ENCODE measurements at places on chromosomes 12 and 14.

DNA sequence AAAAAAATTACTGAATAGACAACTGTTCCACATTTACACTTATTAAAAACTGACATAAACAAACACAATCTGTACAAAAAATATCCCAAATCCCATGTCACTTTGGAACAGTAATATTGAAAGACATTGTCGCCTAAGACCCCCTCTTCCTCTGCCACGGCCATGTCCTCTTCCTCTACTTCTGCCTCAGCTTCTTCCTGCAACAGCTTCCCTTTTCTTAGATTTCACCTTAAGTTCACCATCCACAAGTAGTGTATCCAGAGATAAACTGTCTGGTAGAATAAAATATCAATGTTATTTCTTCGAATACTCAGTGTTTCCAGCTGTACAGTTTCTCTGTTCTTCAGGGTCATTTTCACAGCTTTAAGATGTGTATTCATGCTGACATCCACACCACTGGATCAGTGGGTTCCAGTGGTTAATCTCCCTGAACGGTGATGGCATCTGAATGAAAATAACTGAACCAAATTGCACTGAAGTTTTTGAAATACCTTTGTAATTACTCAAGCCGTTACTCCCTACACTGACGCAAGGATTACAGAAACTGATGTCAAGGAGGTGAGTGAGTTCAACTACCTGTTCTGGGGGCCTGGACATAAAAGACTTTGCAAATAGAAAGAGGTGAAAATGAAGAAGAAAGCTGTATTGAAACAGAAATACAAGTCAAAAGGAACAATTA is 208.5 kb downstream of the C12orf50 start:
- DNase-seq, result no peak

- DNase-seq, result no peak
Observed at GRCh38 chr12:12919666-12920435, 28.5 kb downstream of the GPRC5A start.

DNA sequence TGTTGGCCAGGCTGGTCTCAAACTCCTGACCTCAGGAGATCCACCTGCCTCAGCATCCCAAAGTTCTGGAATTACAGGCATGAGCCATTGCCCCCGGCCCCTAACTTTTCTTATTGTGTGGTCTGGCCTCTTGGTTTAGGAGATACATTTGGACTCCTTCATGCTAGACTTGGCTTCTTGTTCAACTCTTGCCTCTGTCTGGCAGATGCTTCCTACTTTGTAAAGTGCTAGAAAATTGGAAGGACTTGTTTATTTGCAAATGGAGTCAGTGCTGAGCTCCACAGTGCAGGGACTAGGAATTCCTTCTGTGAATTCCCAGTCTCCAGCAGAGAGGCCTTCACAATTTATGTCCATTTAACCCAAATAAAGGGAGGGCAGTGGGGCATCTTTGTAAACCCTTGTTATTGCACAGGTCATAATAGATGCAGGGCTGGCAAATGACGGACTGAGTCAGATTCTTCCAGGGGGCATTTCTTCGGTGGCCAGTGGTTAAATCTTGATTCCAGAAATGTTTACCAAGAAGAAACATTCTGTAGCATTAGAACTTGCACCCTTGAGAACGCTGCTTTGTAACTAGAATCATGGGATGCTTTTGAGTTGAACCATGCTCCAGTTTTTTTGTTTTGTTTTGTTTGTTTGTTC is 73.8 kb upstream of the TBX3 start:
- no peak for DNase-seq

- DNase-seq, result peak; percentile 46
Observed at GRCh38 chr12:51318846-51319599, 5.0 kb downstream of the BIN2 start.

DNA sequence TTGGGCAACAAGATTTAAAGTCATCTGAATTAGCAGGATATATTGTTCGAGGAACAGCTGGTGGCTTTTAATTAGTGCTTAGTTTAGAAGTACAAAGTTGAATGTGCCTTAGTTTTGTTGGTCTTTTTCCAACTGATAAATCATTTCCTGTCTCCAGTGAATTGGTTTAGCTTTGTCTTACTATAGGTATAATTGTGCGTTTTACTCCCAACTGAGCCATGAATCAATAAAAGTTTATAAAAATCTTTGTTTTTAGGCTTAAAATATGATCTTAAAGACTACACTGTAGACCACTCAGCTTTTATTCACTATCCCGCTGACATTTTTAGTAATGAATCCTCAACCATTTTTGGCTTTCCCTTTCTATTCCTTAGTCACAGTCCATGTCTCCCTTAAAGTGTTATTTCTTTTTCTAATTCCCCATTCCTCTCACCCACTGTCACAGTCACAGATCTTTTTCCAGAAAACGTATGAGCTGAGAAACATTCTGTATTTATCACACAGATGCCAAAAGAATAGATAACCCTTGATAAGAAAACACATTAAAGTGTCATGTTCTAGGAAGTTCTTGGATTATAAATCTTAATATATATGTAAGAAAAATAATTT is 34.0 kb upstream of the ALG10 start:
- no peak for DNase-seq

DNA sequence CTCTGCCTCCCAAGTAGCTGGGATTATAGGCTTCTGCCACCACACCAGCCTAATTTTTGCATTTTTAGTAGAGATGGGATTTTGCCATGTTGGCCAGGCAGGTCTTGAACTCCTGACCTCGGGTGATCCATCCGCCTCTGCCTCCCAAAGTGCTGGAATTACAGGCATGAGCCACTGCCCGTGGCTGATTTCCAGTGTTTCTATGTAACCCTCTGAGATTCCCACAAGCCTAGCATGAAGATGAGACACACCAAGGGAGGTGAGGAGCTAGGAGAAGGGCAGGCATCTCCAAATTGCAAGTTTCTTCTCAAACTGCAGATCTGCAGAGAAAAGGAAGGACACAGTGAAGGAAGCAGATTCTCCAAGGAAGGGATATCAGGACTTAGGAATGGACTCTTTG is 125.0 kb downstream of the CACNA1C start:
- no peak for DNase-seq

DNA sequence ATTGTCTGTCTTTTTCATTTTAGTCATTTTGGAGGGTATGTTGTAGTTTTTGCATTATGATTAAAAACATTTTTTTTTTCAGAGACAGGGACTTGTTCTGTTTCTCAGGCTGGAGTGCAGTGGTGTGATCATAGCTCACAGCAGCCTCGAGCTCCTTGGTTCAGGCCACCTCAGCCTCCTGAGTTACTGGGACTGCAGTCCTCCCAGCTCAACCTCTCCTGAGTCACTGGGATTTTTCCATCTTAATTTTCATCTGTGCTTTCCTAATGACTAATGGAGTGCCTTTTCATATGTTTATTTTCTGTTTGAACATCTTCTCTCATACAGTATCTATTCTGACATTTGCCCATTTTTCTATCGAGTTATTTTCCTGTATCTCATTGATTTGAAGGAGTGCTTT is 52.6 kb downstream of the DYRK2 start:
- no peak for DNase-seq

DNA sequence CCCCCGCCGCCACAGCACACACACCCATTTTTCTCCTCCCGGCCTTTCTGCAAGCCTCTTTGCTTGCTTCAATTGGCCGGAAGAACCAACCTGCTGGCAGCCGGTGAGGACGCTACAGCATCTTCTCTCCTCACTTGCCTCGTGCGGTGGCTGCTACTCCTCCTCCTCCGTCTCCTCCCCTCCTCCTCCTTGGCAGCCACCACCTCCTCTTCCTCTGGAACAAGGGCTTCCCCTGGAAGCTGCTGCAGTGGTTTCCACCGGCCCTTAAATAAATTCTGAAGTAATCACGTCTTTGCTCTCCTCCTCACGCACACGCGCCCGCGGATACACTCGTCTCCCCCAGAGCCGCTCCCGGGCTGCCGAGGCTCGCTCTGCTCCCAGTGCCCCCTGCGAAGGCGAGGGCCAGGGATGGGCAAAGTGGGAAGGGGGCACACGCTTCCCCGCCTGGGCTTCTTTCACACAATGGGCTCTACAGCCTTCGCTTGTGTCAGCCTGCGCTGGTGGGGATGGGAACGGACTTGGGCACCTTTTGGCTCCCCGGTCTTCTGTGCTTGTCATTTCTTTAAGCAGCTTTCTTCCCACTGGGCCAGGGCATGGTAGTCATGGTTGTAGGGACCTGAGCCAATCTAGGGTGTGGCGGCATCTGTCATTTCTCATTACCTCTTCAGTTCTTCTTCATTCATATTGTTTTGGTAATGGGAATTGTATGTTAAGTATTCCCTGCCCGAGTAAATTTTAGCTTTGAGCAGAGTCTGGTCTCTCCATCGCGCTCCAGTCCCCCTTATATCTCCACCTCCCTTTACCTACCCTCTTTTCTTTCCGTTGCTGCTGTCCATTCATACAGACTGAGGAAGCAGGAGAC is at the start of gene PPFIA2:
Gene PPFIA2, minus strand, starts transcription at position 161 of the 862 bp plus-strand sequence.
- no peak for DNase-seq

- DNase-seq, result no peak
Observed at GRCh38 chr12:11922361-11922760, 148.4 kb upstream of the BCL2L14 start.

- DNase-seq, result no peak
Observed at GRCh38 chr14:104138718-104139459, 502 bp downstream of the KIF26A start.

GRCh38 chr14:56248442-56248841 is 130.2 kb downstream of the PELI2 start:
- no peak for DNase-seq
